Osteoblast (primary cell): ENCODE measurements at places on chromosomes 1 and 21. TPM values are rescaled to one million over a fixed set of nuclear protein-coding genes. Genes with fewer than 3 reads are reported as not detected.

DNA sequence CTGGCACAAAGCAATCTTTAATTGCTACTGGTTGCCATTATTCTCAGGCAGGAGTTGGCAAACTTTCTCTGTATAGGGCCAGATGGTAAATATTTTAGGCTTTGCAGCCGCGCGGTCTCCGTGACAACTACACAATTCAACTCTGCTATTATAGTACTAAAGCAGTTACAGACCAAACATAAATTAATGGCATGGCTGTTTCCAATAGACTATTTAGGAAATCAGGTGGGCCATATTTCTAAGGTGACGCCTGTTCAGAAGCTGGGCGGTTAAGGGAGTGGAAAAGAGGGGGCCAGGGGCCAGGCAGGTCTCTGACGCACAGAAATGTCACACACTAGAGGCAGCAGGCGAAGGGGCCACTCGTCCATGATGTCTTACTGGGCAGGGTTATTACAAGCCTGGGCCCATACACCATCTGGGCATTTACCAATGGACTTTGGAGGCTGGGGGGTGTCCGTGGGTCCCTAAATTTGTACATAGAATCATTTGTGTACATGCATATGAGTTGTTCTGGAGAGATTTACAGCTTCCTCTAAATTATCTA lies 80.1 kb downstream of the STUM start:
- no peaks in the 10 kb centered on the region for H3K36me3 ChIP-seq
- H3K4me1 ChIP-seq: peaks cover 2% of the 10 kb centered on the region
- no peak overlapping the region for H3K4me3 ChIP-seq
- H3K27ac ChIP-seq: no peak overlapping the region
- H3K27me3 ChIP-seq: peaks cover 10% of the 10 kb centered on the region

DNA sequence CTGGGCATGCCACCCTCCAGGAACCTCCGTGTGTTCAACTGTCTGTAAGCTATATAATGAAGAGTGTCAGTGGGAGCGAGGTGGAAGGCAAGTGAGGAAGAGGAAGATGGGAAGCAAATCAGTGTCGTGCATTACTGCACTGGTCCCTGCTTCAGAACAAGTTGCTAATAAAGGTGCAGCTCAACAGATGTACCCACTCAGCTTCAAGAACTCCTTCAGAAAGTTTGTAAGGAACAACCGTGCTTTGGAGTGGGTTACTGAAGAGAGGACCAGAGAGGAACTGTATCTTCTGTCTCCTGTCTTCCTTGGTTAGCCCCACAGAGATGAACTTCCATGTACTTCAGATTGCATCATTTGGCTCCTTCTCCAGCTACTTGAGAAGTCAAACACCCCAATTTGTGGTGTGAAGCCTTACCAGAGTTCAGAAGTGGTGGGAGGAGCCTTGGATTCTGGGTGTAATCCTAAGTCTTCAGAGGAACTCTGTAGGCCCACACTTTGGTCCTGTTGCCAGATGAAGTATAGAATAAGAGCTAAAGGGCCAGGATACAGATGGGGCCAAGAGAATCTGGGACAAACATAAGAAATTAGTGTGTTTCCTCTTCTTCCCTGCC lies 290.5 kb upstream of the PROX1 start:
- no peak overlapping the region for H3K4me3 ChIP-seq
- H3K27me3 ChIP-seq: no peaks in the 10 kb centered on the region
- no peaks in the 10 kb centered on the region for H3K36me3 ChIP-seq
- no peak for DNase-seq

DNA sequence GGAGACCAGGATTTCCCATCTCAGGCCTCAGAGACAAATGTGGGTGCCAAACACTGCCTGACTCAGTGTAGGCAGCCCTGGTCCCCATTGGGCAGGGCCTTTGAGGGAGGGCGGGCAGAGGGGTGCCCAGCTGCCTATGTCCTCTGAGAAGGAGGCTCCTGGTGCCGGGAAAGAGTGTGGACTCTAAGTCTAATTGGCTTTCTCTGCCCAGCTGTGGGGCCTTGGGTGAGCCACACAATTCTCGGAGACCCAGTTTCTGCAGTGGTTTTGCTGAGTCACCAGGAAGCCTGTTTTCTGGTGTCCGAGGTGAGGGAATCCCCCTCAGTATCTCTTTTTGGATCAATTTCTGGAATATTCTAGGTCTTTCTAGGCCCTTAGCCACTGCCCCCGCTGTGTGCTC lies 35.3 kb upstream of the ACTL8 start:
- H3K27ac ChIP-seq: no peak overlapping the region
- DNase-seq: no peak
- no peak overlapping the region for H3K4me3 ChIP-seq
- peaks cover 8% of the 10 kb centered on the region for H3K4me1 ChIP-seq
- H3K36me3 ChIP-seq: no peaks in the 10 kb centered on the region
- no peaks in the 10 kb centered on the region for H3K27me3 ChIP-seq

DNA sequence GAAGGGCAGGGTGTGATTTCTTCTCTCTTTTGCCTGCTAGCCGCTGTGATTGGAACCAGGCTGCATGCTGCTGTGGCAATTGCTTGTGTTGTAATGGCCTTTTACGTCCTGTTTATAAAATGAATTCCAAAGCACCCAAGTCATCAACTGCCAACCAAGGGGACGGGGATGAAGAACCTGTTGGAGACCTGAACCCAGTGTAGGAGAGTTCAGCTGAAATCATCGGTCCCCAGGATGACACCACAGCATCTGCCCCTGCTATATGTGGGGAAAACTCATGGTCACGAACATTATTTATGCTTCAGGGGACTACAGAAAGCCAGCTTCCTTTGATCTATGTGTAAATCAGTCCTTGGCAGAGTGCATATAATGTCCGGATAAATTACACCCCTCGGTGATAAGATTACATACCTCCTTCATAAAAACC lies 3.8 kb downstream of the TMEM167B start:
- no peak overlapping the region for H3K4me3 ChIP-seq
- H3K4me1 ChIP-seq: peaks cover 17% of the 10 kb centered on the region
- peak overlapping the region; percentile 0 for H3K27ac ChIP-seq
- no peak for DNase-seq
- H3K36me3 ChIP-seq: peaks cover 21% of the 10 kb centered on the region

The CLEC20A gene
- total RNA-seq: under 0.01 TPM in 1 of 2 replicates, not detected in the other
